Stimulated activated CD8-positive, alpha-beta memory T cell treated with anti-CD3 and anti-CD28 coated beads, Interleukin-2, amount 100 ng/mL, for 48 hours (primary cell): ENCODE measurements at places on chromosomes 12 and 14.

DNA sequence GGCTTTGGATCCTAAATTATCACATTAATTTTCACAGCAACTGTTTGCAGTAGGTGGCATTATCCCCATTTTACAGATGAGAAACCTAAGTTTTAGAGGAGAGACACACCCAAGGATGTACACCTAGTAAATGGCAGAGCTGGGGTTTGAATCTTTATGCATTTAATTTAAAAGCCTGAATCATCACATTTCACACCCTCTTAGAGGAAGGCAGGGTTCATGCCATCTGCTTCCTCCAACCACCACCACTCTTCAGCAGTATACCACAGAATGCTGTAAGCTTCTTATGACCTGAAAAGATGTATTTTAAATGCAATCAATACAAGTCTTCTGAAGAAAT, 90.3 kb downstream of the CRADD start:
- no peak for DNase-seq

DNA sequence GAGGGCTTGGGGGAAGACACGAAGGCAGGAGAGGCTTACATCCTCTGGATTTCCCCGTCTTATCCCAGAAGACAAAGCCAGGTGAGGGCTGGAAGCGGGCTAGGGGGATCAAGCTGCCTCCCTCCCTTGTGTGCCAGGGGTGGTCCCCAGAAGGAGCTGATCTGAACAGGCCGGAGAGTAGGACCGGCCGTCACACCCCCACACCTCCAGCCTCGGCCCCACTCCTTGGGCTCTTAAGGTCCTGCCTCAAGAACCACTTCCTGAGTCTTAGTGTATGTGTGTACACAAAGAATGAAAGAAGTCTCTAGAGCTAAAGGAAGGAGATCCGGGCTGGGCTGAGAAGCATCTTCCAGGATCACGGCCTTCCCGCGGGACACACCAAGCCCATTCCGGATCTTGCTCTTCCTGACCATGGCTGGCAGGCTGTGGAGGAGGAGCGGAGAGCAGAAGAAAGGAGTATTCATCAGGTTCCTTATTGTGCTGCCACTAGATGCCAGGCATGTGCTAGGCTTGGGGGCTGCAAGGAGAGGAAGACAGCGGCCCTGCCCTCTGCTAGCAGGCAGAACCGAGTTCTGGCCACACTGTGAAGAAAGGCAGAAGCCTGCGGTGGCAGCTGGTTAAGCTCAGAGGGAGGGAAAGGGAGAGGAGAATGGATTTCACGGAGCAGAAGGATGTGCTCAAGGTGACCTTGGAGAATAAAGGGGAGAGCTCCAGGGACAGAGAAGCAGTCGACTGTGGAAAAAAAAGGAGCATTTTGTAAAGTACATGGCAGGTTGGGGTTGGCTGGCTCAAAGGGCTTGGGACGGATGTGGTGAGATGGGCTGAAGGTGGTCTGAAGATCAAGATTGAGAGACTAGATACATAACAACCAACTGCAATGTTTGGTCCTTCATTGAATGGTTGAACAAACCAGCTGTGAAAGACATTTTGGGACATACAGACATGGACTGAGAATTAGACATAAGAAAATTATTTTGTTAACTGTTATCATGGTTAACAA, 1.3 kb upstream of the CD63 start:
- DNase-seq = no peak

- DNase-seq = no peak
These were observed 198.9 kb downstream of the CACNA1C start for GRCh38 chr12:2251526-2252209.

GRCh38 chr12:2336409-2336829, 283.6 kb downstream of the CACNA1C start:
- DNase-seq = no peak

DNA sequence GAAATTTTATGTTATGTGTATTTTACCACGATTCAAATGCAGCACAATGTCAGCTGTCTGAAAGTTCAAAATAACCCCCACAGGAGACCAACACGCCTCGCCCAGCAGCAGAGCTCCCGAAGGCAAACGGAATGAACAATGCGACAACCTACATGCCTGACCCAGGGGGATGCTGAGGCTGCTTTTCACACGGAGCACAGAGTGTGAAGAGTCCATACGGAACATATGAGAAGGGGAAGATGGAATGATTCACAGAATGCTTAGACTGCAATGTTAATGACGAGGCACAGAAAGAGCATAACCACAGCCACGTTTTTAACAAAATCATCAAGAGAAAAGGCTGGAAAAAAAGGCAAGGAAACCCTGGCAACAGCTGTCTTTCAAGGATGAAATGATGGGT, 22.6 kb downstream of the ZFYVE21 start:
- DNase-seq = no peak

DNA sequence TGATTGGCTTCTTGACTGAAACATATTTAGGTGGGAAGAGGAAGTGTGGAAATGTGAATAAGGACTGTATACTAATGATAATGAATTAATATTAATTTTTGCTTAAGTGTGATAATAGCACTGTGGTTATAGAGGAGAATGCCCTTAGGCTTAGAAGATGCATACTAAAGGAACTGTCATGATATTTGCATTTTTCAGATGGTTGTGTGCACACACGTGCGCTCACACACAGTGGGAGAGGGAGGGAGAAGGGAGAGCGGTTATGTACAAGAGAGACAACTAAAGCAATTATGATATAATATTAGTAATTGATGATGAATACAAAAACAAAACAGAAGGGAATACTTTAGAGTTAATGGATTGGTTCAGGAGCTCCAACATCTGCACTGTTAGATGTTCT, 54.2 kb downstream of the RCOR1 start:
- no peak for DNase-seq

GRCh38 chr14:100305324-100306100, 732 bp downstream of the SLC25A29 start:
- DNase-seq = peak; percentile 40

- no peak for DNase-seq
These were observed 136.0 kb upstream of the KITLG start for GRCh38 chr12:88716240-88716639.
